ENCODE measurements at places on chromosomes 6 and 20. TPM values are rescaled to one million over a fixed set of nuclear protein-coding genes. Genes with fewer than 3 reads are reported as not detected.

- DNase-seq, result no peak
Measured at GRCh38 chr6:125255201-125255600, 46.6 kb downstream of the HDDC2 start.

Gene ZDHHC14
- 5.0 TPM for total RNA-seq

Gene CLPSL2
- not detected for total RNA-seq

DNA sequence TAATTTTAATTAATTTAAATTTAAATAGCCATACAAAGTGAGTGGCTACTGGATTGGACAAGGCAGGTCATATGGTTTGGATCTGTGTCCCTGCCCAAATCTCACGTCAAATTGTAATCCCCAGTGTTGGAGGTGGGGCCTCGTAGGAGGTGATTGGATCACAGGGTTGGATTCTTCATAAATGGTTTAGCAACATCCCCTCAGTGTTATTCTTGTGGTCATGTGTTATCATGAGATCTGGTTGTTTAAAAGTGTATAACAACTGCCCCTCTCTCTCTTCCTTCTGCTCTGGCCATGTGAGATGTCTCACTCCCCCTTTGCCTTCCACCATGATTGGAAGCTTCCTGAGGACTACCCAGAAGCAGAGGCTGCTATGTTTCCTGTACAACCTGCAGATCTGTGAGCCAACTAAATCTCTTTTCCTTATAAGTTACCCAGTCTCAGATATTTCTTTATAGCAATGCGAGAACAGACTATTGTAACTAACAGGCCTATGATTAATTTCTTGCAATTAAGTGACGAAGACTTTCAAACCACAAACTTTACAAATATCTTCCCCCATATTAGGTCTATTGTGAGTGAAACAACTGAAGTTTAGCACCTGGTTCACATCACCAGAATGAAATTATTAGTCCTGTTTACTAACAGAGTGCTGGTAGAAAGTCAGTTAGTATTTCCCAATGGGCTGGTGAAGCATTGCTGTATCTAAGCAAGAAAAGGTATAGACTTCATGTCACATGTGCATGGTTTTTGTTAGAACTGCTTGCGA is 60.0 kb upstream of the TNFAIP3 start:
- no peak for DNase-seq

- no peak for DNase-seq
Measured at GRCh38 chr6:136210398-136211165, 39.5 kb downstream of the MTFR2 start.

DNA sequence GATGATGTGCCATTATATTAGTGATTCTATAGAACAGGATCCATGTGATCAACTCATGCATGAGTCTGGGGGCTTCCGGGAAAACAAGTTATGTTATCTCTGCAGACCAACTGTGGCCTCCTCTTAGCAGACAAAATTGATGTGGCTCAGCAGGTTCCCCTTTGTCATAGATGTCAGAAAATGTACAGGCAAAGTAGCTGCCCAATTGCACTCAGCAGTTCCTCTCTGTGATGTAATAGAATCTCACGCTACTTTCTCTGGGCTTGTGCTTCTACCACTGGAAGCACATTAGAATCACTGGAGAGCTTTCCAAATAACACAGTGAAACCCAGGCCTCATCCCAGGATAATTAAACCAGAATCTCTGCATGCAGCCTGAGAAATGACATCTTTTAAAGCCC is 253.1 kb downstream of the SLC24A3 start:
- DNase-seq, result no peak

DNA sequence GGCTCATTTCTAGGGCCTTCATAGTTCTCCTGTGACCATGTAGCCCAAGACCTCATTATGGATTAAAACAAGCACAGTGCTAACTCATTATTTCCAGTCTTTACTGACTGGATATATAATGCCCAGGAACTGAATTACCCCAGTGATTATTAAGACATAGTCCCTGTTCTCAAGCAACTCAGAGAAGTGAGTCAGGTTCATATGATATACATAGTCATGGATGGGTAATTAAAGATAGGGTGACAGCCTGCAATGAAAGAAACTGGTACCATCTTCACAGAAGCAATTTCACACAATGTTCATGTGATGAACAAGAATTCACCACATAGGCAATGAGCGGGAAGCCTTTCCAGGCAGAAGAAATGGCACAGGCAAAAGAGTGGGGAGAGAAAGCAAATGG is 3.5 kb downstream of the TRIM27 start:
- DNase-seq, result no peak

DNA sequence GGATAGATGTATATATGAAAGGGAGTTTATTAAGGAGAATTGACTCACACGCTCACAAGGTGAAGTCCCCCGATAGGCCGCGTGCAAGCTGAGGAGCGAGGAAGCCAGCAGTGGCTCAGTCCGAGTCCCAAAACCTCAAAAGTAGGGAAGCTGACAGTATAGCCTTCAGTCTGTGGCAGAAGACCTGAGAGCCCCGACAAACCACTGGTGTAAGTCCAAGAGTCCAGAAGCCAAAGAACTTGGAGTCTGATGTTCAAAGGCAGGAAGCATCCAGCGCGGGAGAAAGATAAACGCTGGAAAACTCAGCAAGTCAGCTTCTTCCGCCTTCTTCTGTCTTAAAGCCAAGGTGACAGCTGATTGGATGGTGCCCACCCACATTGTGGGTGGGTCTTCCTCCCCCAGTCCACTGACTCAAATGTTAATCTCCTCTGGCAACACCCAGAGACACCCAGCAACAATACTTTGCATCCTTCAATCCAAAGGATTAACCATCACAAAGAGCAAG is 102.6 kb upstream of the GJE1 start:
- no peak for DNase-seq

DNA sequence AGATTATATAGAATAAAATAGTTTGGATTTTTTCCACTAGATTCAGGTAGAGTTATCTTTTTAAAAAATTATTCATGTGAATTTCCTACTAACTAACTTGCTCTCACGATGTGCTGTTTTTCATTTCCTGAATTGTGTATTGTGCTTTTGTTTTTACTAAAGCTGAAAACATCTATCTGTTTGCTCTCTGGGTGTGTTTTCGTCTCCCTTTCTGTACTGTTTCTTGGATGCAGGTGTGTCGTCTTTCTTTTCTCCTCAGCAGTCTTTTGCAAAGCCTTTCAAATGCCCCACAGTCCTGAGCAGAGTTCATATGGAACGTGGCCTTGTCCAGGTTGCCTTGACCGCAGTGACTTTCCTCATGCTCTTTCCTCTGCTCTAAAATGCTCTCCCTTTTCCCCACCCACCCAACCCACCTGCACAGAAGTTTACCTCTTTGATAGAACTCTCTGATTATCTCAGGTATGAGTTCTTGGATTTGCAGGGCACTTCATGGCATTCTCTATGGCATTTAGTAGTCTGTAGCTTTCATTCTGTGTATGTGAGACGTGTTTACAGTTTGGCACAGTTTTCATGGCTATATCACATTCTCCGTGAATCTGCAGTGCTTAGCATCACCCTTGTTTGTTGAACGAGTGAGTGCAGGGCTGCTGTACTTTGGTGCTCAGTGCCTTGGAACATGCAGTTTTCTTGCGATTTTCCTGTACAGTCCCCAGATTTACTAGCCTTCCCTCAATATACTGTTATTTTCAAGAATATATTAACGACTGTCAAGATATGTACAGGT is 77.1 kb downstream of the FARS2 start:
- no peak for DNase-seq

Gene GATA5
- total RNA-seq, result not detected

DNA sequence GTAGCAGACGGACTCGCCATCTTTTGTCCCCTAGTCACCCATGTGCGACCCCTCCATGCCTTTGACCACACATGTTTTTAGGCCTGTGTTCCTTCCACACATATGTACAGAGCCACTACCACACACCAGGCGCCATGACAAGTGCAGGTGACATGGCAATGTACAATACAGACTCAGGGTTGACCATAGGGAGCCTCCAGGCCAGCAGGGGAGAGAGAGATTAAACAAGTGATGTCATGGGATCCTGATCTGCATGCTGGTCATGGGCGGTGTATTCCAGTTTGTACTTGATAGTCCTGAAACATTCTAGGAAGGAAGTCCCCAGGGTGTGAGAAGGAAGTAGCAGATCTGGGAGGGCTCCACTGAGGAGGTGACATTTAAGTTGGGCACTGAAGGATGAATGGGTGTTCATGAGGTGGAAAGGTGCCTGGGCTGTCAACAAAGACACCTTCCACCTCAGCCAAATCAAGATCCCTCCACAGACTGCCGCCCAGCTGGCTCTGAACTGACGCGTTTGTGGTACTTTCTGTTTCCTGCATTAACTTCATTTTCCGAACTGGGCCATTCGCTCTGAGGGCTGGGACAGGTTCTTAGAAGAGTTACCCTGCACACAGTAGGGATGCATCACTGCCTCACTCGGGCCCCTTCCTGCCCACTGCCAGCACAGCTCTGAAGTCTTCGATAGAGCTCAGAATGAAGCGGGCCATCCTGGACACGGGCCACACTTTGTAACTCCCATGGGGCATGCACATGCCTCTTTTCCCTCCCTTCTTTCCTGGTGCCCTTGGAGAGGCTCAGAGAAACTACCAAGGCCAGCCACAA is 94.0 kb downstream of the NOL4L start:
- no peak for DNase-seq

Gene CASS4
- 0.14 TPM for total RNA-seq

DNA sequence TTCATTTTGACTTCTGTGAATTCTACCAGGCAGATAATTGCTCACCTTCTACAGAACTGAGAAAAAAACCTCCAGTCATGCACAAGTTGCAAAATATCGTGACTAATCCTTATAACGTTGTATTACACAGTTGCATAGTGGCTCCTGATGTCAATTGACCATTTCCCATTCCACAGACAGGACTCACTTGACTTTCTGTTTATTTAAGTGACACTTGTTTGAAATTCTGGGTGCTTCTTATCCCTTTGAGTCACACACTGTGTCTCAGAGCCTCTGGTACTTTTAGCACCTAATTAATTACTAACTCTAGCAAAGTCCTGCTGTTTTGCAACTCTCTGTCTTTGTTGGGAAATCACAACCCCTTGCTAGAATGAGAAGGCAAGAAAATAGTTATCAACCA is 16.2 kb upstream of the RSPO3 start:
- DNase-seq, result no peak

DNA sequence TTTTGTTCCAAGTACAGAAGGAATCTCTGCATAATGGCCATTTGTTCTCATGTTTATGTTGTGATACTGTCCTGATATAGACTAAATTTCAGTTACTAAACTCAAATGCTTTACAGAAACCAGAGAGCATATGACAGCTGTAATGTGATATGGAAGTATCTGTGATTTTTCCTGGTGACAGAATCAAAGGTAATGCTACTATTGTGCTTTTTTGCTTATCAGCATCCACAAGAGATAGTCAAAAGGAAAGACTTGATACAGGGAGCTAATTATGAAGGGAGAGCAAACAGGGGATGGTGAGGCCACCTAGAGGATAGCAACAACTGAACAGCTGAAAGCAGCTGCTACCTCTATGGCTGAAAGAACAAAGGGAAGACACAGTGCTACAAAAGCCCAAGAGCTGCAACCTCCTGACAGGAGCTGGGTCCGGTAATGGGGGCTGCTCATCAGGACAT is 181.4 kb downstream of the PHF3 start:
- no peak for DNase-seq

Gene TNNC2
- not detected for total RNA-seq

Gene OPRL1
- 0.96 TPM for total RNA-seq

Gene UBE2C
- total RNA-seq, result 202 TPM

- DNase-seq, result no peak
Measured at GRCh38 chr20:56653211-56653610, 24.1 kb downstream of the TFAP2C start.

GRCh38 chr6:29755295-29755871 is 32.1 kb downstream of the HLA-F start:
- DNase-seq, result no peak

Gene CRISP3
- not detected for total RNA-seq

GRCh38 chr6:143806282-143807102 is 36.6 kb upstream of the LTV1 start:
- no peak for DNase-seq

- no peak for DNase-seq
Measured at GRCh38 chr6:52388790-52389189, 26.8 kb downstream of the PAQR8 start.

GRCh38 chr6:96532399-96532798 is 10.8 kb downstream of the UFL1 start:
- DNase-seq, result no peak

DNA sequence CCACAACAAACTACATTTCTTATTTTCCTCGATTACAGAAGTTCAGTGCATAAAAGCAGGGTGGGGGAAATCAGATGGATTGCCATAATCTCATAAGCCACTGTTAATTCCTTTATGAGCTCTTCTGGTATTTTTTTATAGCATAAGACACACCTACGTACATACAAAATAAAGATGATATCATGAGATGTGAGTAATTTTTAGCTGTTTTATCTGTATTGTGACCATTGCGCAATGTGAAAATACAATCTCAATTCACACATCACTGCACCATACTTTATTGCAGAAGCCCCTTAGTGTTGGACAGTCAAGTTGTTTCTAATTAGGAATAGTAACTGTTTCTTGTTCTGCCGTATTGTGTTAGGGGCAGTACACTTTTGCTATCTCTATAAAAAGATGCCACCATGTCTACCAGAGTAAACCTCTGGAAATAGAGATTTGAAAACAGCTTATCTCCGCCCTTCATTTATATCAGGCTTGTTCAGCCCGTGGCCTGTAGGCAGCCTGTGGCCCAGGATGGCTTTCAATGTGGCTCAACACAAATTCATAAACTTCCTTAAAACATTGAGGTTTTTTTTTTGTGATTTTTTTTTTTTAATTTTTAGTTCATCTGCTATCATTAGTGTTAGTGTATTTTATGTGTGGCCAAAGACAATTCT is 90.4 kb downstream of the FARS2 start:
- DNase-seq, result no peak

GRCh38 chr6:5294392-5295211 is 33.3 kb downstream of the FARS2 start:
- no peak for DNase-seq

Gene MOG
- total RNA-seq, result not detected

Gene KIF25
- 0.72 TPM for total RNA-seq

DNA sequence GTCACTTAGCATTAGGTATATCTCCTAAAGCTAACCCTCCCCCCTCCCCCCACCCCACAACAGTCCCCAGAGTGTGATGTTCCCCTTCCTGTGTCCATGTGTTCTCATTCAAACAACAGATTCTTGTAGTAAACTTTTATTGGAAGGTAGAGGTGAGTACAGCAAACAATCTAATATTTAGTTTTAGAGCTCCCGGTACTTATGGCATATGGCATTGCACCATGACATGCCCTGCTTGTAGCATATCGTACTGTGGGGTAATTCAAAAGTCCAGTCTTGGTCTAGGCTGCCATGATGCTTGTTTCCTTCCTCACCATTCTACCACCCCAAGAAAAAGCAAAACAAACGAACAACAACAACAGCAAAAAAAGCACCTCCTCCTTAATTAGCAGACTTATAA is 289.5 kb downstream of the ZNF217 start:
- DNase-seq, result no peak

DNA sequence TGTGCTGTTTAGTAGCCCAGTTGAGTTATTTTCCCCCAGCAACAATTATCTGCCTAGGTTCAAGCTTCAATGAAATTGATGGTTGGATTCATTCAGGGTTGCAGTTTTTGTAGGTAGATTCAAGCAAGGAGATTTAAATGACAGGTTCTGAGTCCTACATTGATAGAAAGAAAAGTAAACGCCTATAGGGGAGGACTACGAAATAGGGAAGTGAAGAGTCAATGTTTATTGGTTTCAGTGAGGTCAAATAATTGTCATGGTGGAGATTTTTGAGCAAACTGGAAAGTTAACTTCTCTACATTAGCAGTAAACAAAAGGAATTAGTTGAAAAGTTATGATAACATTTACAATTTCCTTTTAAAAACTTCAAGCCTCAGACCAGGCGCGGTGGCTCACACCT is 734 bp upstream of the WFDC13 start:
- DNase-seq, result no peak
